Femur (tissue), 1 donor: ENCODE measurements at places on chromosomes 3 and 15.

DNA sequence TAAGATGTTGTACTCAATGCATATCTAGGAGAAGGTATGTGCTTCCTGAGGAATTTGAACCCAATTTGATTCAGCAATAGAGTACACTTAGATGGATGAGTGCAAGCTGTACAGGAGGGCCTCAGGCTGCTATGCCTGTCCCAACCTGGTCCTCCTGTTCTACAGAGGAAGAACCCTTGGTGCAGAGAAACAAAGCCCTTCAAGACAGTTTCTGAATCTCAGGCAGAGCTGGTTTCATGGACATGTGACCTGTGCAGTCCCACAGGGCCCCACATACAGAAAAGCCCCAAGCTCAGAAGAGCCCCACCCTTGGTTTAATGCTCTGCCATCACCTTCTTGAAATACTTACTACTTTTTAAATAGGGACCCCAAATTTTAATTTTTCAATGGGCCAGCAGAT is 15.3 kb downstream of the FOXP1 start:
- no peak for DNase-seq

DNA sequence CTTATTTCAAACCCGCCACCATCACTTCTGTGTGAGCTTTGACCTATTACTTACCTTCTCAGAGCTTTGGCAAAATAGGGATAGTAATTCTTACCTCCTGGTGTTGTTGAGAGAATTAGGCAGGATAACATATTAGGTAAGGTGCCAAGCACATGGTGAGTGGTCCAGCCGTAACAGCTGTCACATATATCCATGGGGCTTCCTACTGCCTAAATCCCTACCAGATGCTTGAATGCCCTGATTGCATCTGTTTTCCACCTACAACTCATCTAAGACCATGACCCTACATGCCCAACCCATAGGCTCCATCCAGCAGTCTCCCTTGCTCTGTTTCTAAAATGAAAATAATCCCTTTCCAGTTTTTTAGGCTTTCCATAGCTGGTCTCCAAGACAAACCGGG is 162.3 kb upstream of the NR2E3 start:
- no peak for DNase-seq

DNA sequence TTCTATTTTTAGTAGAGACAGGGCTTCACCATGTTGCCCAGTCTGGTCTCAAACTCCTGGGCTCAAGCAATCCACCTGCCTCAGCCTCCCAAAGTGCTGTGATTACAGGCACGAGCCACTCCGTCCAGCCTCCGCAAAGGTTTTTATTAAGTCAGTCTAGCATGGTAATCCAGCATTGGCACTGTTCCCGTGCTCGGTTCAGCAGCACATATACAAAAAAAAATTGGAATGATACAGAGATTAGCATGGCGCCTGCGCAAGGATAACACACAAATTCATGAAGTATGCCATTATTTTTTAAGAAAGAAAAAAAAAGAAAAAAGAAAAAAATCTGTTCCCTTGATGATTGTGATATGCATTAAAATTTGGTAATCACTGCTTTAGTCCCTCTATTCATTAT is 8.5 kb downstream of the CKMT1A start:
- DNase-seq, result no peak

- DNase-seq, result no peak
These were observed 64.6 kb downstream of the SLCO2A1 start for GRCh38 chr3:133965013-133965570.
